Regular cardiac myocyte (primary cell): ENCODE measurements at places on chromosomes 6 and 20. TPM values are rescaled to one million over a fixed set of nuclear protein-coding genes. Genes with fewer than 3 reads are reported as not detected.

The GGTLC1 gene
- not detected in 2 replicates for total RNA-seq

The LY6G5B gene
- total RNA-seq: 2.0 and 2.3 TPM in 2 replicates

The RNF217 gene
- 8.2 and 21.1 TPM in 2 replicates for total RNA-seq

The ARHGAP18 gene
- total RNA-seq: 43.7 and 64.8 TPM in 2 replicates

The TREM1 gene
- total RNA-seq: 0.19 and 21.7 TPM in 2 replicates

The LPA gene
- total RNA-seq: under 0.01 TPM in 1 of 2 replicates, not detected in the other

The COL21A1 gene
- 0.38 and 1.7 TPM in 2 replicates for total RNA-seq

The GSTA3 gene
- not detected in 2 replicates for total RNA-seq
